Cerebellar cortex (tissue), 1 donor: ENCODE measurements at places on chromosomes 5 and 9.

GRCh38 chr5:35160486-35161116 is 69.7 kb downstream of the PRLR start:
- no peak for DNase-seq

DNA sequence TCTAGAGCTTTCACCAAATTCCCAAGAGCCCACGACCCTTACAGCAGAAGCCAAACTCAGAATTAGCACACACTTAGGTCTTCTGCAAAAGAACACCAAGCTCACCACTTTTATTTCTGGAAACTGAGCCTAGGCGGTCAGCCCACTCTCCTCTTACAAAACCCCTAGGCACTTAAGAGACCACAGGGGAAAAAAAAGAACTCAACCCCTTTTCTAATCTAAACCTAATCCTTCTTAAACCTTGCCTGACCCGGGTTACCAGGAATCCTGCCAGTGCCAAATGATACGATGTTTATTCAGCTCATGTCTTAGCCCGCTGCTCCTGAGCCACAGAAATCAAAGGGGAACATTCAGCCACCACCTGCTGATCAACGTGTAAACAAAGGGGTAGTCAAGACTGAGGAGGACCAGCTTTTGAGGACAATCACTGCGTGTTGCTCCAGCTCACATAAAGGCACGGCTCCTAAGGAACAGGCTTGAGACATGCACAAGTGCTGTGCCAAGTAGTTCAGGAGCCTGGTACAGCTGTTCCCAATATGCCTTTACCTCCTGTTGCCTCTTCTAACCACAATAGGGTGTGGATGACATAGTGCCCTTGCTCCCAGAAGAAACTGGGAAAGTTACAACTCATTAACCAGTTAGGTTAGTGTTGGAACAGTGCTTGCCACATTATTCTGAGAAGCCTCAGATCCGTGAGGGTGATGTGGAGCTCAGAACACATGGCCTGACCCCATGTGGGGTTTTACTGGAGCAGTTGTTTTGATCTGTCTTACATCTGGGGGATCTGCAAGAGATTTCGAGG is 49.3 kb downstream of the ZFAND5 start:
- peak; percentile 45 for DNase-seq

GRCh38 chr9:86337469-86338108 is 16.6 kb downstream of the TUT7 start:
- DNase-seq = no peak

DNA sequence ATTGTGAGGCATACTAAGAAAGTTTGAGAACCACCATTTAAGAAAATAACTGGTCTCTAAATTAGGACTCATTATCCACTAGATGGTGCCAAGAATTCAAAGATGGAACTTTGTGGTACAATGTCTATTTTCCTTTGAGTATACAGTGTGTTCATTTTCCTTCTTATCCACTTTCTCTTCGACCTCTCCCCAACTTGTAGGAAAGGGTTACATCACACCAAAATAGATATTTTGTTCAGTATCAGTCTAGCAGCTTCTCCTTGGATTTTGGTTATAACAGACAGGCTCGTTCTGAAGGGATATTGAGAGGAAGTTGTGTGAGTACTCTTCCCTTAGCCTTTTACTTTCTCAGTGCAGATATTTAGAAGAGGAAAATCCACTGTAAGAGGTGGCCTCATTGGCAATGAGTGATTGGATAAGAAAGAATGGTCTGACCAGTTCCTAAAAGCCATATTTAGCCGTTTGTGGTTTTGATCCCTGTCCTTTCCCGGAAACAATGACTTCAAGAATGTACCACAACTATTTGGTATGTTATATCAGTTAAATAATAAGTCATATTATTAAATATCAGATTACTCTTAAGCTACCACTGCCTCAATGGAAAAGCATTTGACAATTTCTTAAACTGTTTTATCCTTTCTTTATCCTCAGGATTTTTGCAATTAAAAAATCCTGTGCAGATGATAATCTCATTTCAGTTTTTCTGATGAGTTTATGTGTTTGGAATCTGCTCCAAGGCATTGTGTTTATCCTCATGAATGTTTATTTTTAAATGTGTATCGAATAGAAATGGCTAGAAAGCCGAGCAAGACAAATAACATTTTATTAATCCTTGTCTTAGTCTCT is 69.0 kb upstream of the GRAMD2B start:
- peak; percentile 69 for DNase-seq

DNA sequence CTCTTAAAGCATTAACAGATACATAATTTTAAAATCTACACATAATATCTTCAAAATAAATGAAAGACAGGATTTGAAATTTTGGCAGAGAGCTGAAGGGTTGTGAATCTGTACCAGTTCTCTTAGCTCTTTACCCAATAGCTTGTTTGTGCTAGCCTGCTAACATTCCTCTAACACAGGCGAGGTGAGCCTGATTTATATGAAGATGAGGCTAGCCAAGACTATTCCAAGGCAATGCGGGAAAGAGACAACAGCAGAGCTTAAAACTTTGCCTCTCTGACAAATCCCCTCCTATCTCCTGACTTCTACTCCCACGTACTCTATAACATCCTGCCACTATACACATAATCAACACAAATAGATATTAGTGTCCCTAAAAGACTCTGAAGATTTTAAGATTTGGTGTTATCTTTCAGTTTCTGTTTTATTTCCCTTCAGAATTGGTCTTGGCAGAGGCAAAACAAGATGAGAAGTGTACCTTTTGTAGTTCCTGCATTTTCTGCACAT is 745.6 kb upstream of the ZNF608 start:
- no peak for DNase-seq

- DNase-seq = no peak
These were observed 86.6 kb downstream of the NTRK2 start for GRCh38 chr9:84756171-84756570.

GRCh38 chr9:107856633-107857032 is 367.1 kb upstream of the KLF4 start:
- no peak for DNase-seq

DNA sequence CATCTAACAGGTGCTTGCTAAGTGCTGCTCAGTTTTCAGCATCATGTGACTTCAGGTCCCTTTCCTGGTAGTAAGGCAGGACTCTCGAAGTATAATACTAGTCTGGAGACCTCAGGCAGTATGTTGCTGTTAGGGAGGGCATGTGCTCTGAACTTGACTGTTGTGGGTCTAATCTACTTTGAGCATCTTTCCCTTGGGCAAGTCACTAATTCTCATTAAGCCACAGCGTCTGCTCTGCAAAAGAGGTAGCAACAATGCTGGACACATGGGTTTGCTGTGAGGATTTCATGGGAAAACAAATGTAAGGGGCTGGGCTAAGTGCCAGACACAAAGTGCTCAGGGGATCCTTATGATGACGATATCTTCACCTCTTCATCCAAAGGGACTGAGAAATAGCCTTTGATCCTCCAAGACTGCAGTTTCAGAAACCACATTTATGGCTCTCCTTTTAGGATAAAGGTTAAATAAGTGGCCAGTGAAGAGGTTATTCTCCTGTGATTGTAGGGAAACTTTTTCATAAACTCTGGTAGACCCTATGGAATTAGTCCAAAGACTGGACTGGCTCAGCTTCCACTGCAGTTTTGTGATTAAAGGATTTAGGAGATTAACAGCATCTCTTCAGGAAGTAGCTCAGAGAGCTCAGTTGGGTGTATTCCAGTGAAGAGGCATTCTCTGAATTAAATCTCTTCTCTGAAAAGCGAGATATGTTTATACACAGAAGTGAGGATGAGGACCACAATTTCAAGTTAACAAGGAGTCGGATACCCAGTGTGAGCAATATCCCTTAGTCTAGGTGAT is 216.6 kb downstream of the SGCD start:
- DNase-seq = no peak

DNA sequence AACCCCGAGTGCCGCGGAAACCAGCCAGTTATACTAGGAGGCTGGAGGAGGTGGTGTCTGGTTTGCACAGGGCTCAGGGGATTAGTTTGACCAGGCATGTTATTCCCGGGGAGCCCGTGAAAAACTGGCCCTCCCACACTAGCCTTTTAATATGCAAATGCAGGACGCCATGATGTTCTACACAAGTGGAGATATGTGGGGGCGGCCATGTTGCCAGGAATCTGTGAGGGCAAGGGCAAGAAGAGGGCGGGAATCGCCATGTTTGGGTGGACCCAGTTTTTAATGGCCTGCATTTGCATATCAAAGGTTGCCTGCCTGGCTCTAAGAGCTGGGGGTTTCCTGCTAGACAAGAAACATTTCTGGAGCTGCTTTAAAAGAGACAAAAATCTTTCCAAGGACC is 940.7 kb downstream of the CDH18 start:
- no peak for DNase-seq

GRCh38 chr9:136943291-136944211 is 987 bp downstream of the FBXW5 start:
- DNase-seq = no peak

- DNase-seq = no peak
These were observed 43.0 kb downstream of the PARP8 start for GRCh38 chr5:50709471-50709870.

DNA sequence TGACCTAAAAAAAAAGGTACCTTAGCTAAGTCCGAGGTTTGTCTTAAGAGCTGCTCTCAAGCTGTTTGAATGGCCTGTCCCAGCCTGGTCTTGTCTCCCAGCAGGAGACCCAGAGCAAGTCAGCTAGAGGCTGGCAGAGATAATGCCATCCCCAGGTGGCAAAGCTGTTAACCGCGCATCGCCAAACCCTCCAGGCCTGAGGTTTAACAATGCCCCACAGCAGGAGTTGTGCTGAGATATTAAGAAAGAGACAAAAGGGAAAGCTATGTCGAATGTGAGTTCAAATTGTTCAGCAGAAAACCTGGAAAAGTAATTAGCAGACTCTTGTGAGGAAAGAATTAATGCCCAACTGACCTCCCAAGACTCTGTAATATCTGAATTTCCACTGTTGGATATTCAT is 187.1 kb downstream of the FSTL4 start:
- DNase-seq = peak; percentile 76

DNA sequence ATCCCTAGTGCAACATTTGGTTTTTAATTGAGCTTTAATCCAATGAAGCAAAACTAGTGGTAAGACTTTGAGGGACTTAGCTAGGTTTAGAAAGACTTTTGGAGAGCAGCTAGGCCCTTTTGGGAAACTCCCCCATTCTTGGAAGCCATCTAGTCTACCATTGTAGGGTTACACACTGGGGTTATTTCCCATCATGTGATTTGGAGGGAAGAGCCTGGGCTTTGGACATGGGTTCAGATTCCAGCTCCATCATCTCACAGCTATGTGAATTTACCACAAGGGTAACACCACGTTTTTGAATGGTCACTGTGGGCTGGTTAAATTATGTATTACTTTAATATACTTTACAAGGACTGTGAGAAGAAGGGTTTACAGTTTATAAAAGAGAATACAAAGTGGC is 18.3 kb upstream of the TNFSF15 start:
- DNase-seq = no peak

DNA sequence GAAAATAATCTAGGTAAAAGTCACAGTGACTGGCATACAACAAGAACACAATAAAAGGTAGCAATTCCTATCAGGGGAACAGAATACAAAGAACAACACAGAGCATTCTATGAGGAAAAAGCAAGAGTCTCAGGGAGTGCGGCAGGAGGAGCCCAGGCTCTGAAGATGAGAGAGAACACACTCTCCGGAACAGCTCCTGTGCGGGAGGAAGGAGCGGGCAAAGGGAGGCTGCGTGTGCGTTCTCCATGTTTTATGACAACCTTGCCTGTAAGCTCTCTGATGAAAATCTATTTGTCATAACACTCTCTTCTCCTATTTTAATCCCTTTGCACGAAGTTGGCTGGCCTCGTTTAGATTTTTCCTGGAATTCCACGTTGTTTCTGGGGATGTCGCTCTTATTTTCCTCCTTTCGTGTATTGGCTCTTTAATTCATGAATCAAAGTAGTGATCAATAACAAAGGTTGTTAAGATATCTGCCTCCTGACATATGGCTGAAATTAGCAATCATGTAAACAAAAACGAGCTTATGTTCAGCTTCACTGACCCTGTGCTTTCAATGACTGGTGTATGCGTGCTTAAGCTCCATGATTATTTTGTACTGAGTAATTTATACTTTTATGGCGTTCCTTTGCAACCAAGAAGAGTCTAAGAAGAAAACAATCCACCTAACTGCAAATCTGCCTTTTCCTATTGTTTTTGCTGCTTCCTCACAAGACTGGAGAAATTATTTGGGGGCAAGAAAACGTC is 109.5 kb downstream of the MYO10 start:
- no peak for DNase-seq

GRCh38 chr5:141343242-141343952 is at the start of gene PCDHGA3:
Gene PCDHGA3 (plus strand): TSS chr5:141343829. CDS start chr5:141344034, 205 bp downstream.
- peak; percentile 12 for DNase-seq

DNA sequence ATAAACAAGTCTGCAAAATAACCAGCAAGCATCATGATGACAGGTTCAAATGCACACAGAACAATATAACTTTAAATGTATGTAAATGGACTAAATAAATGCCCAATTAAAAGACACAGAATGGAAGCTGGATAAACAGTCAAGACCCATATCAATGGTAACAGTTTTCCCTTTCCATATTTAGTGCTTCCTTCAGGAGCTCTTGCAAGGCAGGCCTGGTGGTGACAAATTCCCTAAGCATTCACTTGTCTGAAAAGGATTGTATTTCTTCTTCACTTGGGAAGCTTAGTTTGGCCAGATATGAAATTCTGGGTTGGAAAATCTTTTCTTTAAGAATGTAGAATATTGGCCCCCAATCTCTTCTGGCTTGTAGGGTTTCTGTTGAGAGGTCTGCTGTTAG is 120.2 kb upstream of the RASA1 start:
- no peak for DNase-seq

GRCh38 chr5:177412603-177413233 is 3.4 kb upstream of the F12 start:
- DNase-seq = no peak

GRCh38 chr9:126464694-126465441 is 138.2 kb downstream of the MVB12B start:
- no peak for DNase-seq

GRCh38 chr5:24645483-24645882 is 705 bp upstream of the CDH10 start:
- peak; percentile 34 for DNase-seq

DNA sequence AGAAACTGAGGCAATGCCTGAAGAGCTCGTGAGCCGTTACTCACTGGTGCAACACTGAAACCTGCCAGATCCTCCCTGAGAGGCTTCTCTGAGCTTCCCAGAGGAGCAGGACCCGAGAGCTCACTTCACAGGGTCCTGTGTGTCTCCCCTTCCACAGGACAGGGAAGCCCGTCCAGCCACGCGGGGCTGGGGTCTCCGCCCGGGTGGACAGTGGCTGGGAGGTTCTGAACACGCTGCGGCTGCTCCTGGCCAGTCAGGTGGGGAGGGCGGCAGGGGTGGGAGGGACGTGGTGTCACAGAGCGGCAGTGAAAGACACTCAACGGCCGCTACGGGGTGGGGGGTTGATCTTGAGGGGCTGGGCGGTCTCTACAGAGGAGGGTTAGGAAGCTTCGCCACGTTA is 290 bp upstream of the ZDHHC11 start:
- DNase-seq = no peak

GRCh38 chr9:27165670-27166069 is 56.6 kb downstream of the TEK start:
- DNase-seq = no peak

GRCh38 chr5:766666-767431 is 17.7 kb downstream of the ZDHHC11B start:
- no peak for DNase-seq
